ENCODE measurements at places on chromosomes 6 and 20.
A peak's percentile ranks its signal among the peaks of the same experiment; 100 is the strongest.

DNA sequence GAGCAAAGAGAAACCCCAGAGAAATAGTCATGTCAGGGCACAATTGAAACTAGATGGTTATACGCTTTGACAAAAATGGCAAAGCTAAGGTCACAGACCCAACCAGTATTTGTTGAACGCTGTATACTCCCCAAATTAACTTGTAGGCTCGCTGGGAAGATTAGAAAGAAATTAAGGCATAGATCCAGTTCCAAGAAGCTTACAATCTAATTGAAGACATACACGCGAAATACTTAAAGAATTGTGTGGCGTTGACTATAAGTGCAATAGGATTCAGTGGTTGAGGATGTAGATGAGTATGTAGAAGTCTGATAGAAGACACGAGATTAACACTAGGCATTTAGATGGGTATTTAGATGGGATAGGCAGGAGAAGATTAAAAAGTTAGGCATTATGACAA is 525 bp downstream of the FAM229B start:
- DNase-seq: no peak

GRCh38 chr6:135423649-135424128 is 73.9 kb downstream of the AHI1 start:
- peak; percentile 16 for DNase-seq

- no peak for DNase-seq
These were observed 62.0 kb downstream of the RSPO3 start for GRCh38 chr6:127180426-127180825.

- peak; percentile 55 for DNase-seq
These were observed 5.1 kb downstream of the HLA-DMA start for GRCh38 chr6:32947552-32948465.

GRCh38 chr20:62696434-62696957 is 12.1 kb upstream of the NTSR1 start:
- DNase-seq: no peak

GRCh38 chr6:122365775-122366403 is 33.6 kb upstream of the HSF2 start:
- DNase-seq: no peak

All from CD4-positive, alpha-beta T cell treated with Interleukin-6 at 100 ng/mL for 8 hours (primary cell).